ENCODE measurements at places on chromosomes 5 and 9. TPM values are rescaled to one million over a fixed set of nuclear protein-coding genes. Genes with fewer than 3 reads are reported as not detected.

DNA sequence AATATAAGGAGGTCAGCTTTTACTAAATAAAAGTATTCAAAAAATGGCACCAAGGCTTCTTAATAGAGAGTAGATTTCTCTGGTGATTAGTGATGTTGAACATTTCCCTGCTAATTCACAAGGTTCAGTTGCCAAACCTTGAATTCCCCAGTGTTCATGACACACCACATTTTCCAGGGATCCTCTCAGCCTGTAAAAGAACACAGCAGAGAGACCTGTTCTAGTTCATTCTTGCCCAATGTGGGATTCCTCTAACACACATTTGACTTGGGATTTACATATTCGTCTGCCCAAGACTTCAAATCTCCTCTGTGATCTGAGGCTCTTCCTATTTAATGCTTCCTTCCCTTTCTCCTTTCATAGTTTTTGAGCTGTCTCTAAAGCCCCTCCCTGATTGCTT is 273.2 kb upstream of the CDH9 start:
- H3K27me3 ChIP-seq = no peaks in the 10 kb centered on the region
- no peaks in the 10 kb centered on the region for H3K36me3 ChIP-seq
- H3K4me1 ChIP-seq = peaks cover 7% of the 10 kb centered on the region
- H3K27ac ChIP-seq = no peak overlapping the region
- no peak for DNase-seq
- no peak overlapping the region for H3K4me3 ChIP-seq

DNA sequence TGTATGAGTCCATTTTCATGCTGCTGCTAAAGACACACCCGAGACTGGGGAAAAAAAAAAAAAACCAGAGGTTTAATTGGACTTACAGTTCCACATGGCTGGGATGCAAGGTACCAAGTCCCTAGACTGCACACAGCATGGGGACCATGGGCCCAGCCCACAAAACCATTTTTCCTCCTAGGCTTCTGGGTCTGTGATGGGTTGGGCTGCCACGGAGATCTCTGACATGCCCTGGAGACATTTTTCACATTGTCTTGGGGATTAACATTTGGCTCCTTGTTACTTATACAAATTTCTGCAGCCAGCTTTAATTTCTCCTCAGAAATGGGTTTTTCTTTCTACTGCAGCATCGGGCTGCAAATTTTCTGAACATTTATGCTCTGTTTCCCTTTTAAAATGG is 340.3 kb upstream of the NUDT12 start:
- H3K4me1 ChIP-seq = no peaks in the 10 kb centered on the region
- no peaks in the 10 kb centered on the region for H3K36me3 ChIP-seq
- H3K4me3 ChIP-seq = no peak overlapping the region
- no peaks in the 10 kb centered on the region for H3K27me3 ChIP-seq
- no peak for DNase-seq

- no peaks in the 10 kb centered on the region for H3K36me3 ChIP-seq
- peaks cover 1% of the 10 kb centered on the region for H3K27me3 ChIP-seq
- no peak overlapping the region for H3K4me3 ChIP-seq
Measured at GRCh38 chr5:88941581-88941980, 58.6 kb upstream of the MEF2C start.

Gene WNK2
- total RNA-seq = 0.82 TPM

GRCh38 chr5:72455476-72455875 is 51.7 kb downstream of the ZNF366 start:
- H3K36me3 ChIP-seq = peaks cover 52% of the 10 kb centered on the region
- no peak overlapping the region for H3K4me3 ChIP-seq
- DNase-seq = no peak
- peaks cover 4% of the 10 kb centered on the region for H3K27me3 ChIP-seq

GRCh38 chr9:36336131-36336907 is 63.8 kb downstream of the RNF38 start:
- H3K27me3 ChIP-seq = no peaks in the 10 kb centered on the region
- H3K4me3 ChIP-seq = no peak overlapping the region
- H3K27ac ChIP-seq = no peak overlapping the region
- no peak for DNase-seq
- H3K36me3 ChIP-seq = peaks cover 33% of the 10 kb centered on the region
